Posterior cingulate gyrus (tissue), 11 donors: ENCODE measurements at places on chromosomes 16 and 17.

DNA sequence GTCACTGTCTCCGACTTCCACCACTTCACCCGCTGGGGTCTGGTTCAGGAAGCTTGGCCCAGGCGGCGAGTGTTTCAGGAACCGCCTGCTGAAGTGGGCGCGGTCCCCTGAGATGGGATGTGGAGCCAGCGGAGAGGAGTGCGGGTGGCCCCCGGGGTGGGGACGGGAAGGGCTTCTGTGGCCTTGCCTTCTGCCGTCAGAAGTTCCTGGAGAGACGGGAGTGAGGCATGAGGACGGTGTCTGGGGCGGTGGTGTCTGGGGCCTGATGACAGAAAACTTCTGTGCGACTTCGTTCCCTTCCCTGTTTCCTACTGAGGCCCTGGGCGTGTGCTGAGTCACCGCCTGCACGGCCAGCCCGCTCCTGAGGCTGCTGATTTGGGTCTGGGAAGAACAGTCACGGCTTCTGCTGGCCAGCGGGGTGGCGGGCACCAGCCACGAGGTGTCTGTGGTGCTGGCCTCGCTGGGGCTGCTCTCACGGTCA is 12.3 kb upstream of the NLRC3 start:
- DNase-seq, result no peak

GRCh38 chr17:58641887-58642311 is 49.9 kb downstream of the TEX14 start:
- DNase-seq, result no peak

GRCh38 chr17:81000334-81000630 is 8.6 kb downstream of the CHMP6 start:
- DNase-seq, result peak; percentile 62

- DNase-seq, result no peak
Measured at GRCh38 chr16:4938683-4939030, 1.7 kb upstream of the PPL start.

DNA sequence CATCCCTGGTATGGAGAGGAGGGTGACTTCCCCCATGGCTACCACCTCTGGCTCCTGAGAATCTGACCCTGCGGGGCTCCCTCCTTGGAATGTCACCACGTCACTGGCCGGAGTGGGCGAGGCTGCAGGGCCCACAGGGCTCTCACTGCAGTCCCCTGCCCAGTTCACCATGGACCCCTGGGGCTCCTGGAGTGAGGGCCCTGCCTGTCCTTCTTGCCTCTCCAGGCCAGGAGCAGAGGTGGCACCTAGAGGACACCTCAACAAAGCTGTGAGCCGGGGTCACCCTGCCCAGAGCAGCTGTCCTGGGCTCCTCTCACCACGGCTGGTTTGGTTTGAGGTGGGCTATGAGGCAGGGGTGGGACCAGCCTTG is 67.8 kb upstream of the GNG13 start:
- DNase-seq, result no peak
